ENCODE measurements at places on chromosomes 2 and 18.
A peak's percentile ranks its signal among the peaks of the same experiment; 100 is the strongest.

GRCh38 chr2:143532061-143532460 is 402.8 kb downstream of the ARHGAP15 start:
- no peak for DNase-seq

- no peak for DNase-seq
Observed at GRCh38 chr2:105224444-105224843, 17.1 kb upstream of the GPR45 start.

DNA sequence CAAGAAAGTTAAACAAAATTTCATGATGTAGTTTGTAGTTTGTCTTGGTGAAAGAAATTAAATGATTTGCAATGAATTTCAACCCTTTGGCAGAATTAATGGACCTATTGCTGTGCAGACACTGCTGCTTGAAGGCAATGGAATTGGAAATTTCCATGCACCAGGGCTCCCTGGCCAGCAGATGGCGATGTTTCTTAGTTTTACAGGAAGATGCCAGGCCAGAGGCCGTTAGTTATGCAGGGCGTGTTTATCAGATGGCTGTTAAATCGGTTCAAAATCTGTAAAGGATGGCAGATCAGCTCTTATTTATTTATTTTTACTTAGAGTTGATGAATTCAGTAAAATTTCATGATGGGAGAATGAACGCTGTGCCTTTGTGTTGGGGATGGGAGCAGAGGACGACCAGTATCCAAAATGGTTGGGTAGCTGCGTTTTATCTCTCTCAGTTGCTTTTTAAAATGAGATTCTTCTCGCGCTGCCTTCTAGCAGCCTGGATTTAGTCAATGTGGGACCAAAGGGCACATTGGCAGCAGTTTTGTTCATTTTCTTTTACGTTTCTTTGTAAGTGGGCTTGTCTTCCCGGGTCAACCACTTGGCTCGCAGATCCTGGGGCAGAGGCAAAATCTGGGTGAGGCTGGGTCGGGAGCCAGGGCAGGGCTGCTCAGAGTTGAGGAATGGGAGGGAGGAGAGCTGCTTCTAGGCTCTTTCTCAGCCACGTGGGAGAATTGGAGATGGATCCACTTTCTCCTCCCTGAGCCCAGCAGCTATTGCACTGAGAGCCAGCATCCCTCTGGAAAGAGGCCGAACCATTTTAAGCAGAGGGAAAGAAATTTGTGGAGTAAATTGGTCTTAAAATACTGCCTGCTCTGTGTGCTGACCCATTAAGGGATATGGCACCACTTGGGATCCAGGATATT is 344.0 kb downstream of the PIK3C3 start:
- DNase-seq = peak; percentile 12

- no peak for DNase-seq
Observed at GRCh38 chr18:24534271-24534670, 73.8 kb downstream of the HRH4 start.

DNA sequence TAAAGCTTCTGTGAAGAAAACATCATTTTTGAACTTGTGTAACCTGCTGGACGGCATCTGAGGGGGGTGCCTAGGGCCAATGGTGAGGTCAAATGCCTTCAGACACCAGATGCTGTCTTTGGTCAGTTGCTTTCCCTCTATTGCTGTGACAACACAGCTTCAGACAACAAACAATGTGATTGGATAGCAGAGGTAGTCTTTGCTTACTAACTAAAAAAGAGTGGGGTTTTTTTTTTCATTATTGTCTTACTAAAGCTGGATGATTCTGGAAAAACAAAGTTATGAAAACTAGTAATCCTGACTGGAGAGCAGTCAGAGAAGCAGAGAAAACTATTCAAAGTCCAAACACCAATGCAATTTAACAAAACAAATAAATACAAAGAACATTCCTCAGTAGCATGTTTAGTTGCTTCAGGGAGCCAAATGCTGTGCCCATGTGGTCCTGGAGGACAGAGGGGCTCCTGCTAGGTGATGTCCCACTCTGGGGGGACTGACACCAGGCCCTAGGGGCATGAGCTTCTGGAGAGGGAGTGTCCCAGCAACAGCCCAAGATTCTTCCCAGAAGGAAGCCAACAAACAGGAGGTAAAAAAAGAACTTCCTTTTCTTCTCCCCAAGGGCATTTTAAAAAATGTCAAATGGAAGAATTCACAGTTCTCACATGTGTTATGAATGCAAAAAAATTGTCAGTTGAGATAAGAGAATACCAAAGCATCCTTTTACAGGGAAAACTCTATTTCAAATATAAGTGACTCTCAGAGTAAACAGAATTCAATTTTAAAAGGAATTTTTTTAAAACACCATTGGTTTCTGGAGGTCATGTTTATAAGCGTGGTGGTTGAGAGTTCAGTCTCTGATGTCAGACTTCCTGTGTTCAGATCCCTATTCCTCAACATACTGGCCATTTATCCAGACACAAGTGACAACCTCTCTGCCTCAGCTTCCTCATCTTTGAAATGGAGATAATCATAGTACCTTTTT is 181.1 kb upstream of the PGAP1 start:
- DNase-seq = no peak

GRCh38 chr18:60040971-60041370 is 141.2 kb downstream of the PMAIP1 start:
- no peak for DNase-seq

GRCh38 chr2:42567364-42567763 is 1.1 kb upstream of the MTA3 start:
- no peak for DNase-seq

DNA sequence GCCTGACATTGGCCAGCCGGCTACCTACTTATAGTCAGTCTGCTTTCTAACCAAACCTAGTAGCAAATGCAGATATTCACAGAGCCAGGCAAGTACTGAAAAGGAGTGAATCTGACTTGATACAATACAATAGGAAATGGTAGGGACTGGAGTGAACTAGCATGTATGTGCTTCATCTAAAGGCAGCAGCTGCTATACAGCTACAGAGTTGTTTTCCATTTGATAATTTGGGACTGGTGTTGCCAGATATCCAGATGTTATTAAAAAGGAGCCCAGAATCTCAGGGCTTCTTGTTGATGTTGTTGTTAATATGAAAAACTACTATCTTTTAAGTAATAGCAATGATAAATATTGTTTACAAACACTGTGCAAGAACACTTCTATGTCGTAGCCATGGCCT is 159.4 kb downstream of the BABAM2 start:
- no peak for DNase-seq

GRCh38 chr2:49845021-49845420 is 690.7 kb upstream of the FSHR start:
- no peak for DNase-seq

GRCh38 chr2:225797394-225797793 is 397.9 kb downstream of the NYAP2 start:
- DNase-seq = no peak

- no peak for DNase-seq
Observed at GRCh38 chr2:71467180-71467815, 13.9 kb downstream of the DYSF start.

- no peak for DNase-seq
Observed at GRCh38 chr2:198706476-198707082, 751.2 kb downstream of the SATB2 start.

GRCh38 chr2:62919041-62919440 is 131.6 kb upstream of the OTX1 start:
- DNase-seq = no peak

DNA sequence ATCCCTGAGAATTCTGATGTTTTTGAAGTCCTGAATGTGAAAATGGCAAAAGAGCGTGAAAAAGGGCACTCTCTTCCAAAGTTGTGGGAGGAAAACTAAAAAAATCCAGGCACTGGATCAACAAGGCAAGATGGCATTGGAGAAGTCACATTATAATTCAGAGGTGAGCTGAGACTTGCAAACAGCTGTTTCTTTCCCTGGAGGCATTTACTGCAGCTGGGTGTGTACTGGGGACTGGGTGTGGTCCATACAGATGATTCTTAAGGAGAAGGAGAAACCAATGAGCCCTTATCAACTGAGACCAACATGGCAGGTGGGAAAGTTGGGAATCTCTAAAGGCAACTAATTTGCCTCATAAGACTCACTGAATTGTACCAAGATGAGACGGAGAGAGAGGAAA is 313.9 kb downstream of the TRIB2 start:
- no peak for DNase-seq

DNA sequence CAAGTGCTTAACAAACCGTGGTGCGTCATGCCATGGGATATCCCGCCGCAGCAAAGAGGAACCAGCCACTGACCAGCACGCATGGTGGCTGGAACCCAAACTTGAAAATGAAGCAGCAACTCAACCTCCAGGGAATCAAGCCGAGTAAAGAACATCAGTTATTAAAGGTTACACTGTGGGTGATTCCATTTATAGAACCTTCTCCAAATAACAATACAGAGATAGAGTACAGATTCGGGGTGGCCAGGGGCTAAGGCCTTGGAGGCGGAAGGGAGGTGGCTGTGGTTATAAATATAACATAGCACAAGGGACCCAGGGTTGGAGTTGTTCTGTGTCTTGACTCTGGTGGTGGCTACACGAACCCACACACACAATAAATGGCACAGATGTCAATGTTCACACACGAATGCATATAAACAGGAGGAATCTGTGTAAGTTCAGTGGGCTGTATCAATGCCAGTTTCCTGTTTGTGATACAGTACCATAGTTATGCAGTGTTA is 123.1 kb downstream of the EIPR1 start:
- no peak for DNase-seq

- no peak for DNase-seq
Observed at GRCh38 chr2:147331790-147332419, 512.9 kb upstream of the ACVR2A start.

- DNase-seq = no peak
Observed at GRCh38 chr2:43845181-43845580, 6.4 kb downstream of the ABCG8 start.

DNA sequence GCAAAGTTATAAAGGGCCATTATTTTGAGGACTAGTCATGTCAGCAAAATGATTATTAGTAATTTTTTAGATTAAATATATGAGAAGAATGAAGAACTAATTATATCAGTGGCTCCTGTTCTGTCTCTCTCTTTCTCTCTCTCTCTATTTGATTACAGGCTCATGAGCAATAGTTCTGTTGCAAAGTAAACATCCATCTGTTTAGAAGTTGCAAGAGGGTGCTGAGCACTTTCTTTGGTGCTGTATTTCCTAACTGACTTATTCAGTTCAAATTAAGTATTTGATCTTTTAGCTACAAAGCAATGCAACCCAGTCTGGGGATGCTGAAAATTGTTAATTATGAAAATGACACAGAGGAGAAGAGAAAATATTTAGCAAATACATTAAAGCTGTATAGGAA is 408.1 kb upstream of the UBE2E3 start:
- no peak for DNase-seq

GRCh38 chr18:44708451-44709083 is 27.9 kb downstream of the SETBP1 start:
- DNase-seq = no peak

GRCh38 chr2:204356151-204356641 is 189.1 kb upstream of the PARD3B start:
- no peak for DNase-seq

- no peak for DNase-seq
Observed at GRCh38 chr2:12340164-12340563, 376.6 kb upstream of the TRIB2 start.

DNA sequence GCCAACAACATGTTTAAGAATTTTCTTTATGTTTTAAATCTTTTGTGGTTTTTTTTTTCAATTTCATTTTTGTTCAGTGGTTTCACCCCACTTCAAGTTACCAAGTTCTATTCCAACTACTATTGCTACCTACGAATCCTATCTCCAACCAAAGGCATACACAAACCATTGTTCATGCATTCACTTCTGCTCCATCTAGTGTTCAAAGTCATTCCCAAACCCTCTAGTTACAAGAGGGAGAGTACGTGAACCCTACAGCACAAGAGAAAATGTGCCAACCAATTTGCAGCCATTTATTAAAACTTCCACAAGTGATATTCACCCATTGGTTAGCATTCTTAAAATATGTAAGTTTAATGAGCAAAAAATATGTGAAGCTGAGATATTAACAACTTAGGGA is 295.1 kb upstream of the KYNU start:
- DNase-seq = no peak

GRCh38 chr2:1672738-1673137 is 71.6 kb downstream of the PXDN start:
- no peak for DNase-seq

DNA sequence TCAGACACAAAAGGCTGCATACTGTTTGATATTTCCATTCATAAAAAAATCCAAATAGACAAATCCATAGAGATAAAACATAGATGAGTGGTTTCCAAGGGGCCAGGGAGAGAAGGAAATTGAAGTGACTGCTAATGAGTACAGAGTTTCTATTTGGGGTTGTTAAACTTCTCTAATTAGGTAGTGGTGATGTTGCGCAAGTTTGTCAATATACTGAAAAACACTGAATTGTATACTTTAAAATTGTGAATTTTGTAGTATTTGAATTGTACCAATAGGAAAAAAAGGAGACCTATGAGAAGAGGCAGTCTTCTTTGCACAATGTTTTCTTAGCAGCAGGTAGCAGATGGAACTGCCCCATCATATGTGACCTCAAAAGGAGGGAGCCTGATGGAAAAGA is 71.1 kb downstream of the SCN9A start:
- no peak for DNase-seq

DNA sequence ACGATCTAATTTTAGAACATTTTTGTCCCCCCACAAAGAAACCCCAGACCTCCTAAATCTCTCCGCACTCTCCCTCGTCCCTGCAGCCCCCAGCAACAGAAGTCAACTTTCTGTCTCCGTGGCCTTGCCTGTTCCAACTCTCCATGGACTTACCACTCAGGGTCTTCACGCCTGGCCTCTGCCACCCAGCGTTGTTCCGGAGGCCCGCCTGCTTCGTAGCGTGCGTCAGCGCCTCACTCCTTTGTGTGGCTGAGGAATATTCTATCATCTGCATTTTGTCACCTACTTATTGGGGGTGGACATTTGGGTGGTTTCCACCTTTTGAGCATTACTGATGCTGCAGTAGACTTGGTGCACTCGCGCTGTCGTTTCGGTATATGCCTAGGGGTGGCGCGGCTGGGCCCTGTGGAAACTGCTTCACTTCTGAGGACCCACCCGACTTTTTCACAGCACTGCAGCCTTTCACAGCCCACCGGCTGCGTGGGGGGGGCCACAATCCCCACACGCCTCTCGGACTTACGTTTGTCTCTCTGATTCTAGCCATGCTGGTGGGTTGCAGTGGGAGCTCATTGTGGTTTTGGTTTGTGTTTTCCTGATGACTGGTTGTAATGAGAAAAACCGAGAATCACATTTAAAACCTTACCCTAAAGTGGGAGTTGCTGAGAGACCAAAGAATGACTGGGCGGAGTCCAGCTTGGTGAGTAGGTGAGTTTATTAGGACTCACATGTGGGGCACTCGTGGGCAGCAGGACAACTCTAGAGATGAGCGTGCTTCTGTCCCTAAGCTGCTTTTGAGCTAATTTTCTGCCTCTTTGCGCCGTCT is 1.4 kb upstream of the HSBP1L1 start:
- no peak for DNase-seq

- DNase-seq = no peak
Observed at GRCh38 chr2:108629417-108629816, 89.9 kb upstream of the RANBP2 start.

DNA sequence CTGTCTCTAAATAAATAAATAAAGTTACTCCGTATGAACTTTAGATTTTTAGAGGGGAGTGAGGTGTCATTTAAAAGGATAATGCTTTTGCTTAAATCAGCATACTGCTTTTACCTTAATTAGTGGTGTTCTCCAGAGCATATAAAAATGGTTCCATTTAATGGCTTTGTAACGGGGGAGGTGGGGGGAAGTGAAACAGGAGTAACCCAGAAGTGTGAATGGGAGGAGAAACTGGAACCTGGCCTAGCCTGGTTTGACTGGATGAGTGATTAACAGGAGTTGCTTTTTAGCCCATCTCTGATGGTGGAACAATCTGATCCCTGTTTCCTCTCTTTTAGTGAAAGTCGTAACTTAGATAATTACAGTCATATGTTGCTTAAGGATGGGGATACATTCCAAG is 1.6 kb downstream of the CNDP2 start:
- no peak for DNase-seq

Data from stimulated activated CD8-positive, alpha-beta memory T cell treated with anti-CD3 and anti-CD28 coated beads, Interleukin-4, amount 100 ng/mL, for 4 hours (primary cell).